ENCODE measurements at places on chromosomes 5 and 9.

DNA sequence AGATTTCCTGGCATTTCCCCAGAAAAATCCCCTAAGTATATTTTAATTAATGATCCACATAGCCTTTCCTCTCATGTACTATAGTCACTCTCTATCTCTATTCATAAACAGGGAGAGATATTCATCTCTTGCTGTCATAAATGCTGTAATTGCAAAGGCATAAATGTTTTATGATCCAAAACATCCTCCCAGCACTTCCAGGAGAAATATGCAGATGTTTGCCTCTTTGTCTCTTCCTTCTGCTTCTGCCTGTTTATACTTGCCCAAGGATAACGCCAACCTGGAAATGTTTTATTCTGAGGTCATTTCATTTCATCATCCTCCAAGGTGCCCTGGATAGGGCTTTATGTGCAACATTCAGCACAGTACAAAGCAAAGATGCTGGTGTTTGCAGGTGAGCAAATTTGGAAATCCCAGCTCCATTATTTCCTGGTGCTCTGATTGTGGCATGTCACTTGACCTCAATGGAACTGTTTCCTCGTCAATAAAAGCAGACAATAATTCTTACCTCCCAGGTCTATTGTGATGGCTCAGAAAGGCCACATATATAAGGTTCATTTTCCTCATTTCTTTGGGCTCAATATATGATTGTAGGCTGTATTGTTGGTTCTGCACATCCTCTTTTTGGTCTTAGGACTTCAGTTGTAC, 6.9 kb downstream of the TNFSF15 start:
- DNase-seq, result no peak

- DNase-seq, result no peak
Measured at GRCh38 chr5:72448368-72448767, 58.8 kb downstream of the ZNF366 start.

DNA sequence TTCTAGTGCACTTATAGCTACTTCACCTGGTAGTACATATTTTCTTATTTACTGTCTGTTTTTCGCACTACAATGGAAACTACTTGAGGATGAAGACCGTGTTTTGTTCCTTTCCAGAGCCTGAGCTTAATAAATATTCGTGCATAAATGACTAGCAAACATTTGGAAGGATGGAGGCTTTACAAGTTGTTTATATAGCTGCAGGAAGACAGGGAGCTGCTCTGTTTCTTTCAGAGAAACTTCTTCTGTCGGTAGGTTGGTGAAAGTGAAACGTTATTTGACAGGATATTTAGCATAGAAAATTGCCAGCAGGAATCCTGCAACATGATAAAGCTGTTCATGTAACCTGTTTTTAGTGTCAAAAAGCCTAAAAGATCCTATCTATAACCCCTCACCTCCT, 210.6 kb downstream of the PCSK5 start:
- no peak for DNase-seq

- DNase-seq, result no peak
Measured at GRCh38 chr9:79664375-79664831, 92.6 kb downstream of the TLE4 start.

DNA sequence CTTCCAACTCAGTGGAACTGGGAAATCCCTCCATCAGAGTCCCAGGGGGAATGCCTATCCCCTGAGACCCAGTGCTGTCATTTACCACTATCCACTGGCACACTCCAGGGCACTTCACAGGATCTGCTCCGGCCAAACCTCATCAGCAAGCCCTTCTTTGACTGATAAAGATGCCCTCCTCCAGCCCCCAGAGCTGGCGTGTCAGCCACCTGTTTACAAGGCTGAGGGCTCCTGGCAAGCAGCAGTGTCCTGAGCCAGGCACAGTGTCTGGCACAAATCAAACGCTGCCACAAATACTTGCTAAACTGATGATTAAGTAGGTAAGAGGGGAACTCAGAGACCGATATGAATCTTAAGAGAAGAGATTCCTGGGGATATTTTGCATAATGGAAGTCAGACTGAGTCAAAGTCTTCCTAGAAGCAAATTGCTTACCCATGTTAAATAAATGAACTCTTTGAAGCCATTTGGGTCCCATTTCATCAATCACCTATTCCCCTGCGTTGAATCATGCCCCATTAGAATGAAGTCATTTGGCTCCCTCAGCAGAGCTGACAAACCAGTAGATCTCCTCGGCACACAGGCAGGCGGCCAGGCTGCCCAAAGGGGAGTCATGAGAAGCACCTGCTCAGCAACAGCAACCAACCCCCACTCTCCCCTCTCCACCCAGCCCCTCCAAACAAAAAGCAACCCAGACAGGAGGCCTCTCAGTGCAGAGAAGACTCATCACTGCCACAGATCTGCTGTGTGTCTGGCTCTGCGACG, 97.4 kb downstream of the CDK5RAP2 start:
- DNase-seq, result no peak

DNA sequence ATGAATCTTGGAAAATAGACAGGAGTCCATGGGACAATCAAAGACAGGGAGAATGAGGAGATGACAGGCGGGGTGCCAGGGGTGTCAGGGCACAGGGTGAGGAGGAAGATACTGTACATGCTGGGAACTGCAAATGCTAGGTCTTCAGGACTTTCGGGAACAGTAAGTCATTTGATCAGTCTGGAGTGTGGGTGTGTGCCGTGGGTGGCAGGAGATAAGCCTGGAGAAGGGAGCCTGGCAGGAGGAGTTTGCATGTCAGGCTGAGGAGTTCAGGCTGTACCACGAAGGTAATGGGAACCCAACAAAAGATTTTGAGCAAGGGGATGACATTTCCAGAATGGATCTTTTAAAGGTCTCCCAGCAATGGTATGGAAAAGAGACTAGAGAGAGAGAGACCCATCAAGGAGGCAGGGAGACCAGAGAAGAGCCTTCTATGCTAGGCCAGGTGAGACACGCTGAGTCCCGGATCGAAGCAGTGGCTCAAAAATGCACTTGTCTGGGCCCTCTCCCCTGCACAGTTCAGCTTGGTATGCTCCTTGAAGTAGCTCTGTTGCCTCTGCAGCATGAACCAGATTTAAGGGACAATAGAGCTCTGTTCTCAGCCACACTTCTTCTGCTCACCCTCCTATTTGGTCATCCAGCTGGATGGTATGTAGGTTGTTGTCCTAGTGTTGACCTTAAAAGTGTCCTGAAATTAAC, 77.0 kb upstream of the FER start:
- no peak for DNase-seq

DNA sequence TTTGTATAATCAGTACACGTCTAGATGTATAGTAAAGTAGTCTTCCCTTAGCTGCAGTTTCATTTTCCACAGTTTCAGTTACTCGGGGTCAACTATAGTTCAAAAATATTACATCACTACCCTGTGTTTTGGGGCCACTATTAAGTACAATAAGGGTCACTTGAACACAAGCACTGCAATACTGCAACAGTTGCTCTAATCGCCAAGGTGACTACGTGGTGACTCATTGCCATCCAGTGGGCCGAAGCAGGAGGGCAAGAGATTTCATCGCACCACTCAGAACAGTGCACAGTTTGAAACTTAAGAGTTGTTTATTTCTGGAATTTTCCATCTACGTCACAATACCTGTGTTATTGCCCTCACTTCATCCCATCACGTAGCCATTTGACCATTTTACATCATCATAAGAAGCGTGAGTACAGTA, at the start of gene ARL14EPL:
ARL14EPL (plus strand) TSS at position 379 of the 424 bp plus-strand sequence. CDS start 18,994 bp downstream, outside the sequence.
- no peak for DNase-seq

- DNase-seq, result no peak
Measured at GRCh38 chr9:95211028-95211427, 106.5 kb downstream of the FANCC start.

- no peak for DNase-seq
Measured at GRCh38 chr5:177604116-177604521, 4.2 kb downstream of the B4GALT7 start.

DNA sequence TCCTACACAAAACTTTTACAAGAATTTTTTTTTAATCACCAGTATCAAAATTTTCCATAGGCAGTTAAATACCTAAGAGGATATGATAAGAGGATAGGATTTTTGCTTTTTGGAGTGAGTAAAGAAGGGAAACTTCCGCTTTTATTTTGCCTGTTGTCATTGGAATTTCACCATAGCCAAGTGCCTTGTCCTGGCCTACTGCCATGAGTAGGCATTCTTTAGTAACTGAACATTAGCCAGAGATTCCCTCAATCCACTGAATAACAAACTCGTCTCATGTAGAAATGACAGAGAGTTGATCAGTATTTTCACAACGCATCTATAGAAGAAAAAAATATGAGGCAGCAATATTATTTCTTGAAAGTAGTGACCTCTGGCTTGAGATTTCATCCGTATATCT, 289.6 kb upstream of the ADAMTSL1 start:
- no peak for DNase-seq

DNA sequence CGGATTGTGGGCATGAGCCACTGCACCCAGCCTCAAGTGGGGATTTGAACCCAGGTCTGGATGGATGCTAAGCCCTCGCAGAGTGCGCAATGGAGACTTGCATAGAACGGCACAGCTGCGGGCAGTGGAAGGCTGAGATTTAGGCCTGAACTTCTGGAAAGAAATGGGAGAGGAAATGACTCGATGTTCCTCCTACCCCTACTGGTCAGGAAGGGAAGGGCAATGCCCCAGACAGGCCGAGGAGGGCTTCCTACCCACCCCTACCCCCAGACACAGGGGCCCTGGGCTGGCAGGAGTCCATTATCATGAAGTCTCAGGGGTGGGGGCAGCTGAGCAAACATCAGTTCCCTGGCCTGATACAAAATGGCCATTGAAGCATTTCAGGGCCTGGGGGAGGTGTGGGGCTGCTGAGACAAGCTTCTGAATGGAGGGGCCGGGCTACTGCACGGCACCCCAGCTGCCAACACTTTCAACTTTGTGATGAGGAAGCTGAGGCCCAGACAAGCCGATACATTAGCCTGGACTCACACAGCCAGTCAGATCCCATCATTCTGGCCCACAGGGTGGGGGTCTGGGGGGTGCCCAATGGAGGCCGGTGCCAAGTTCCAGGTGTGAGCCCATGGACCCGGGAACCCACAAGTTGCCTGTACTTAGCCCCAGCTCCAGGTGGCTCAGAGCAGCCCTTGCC, 13.5 kb upstream of the WDR38 start:
- DNase-seq, result no peak

- DNase-seq, result no peak
Measured at GRCh38 chr5:78690253-78690972, 41.8 kb upstream of the LHFPL2 start.

GRCh38 chr5:173243831-173244305, 8.9 kb upstream of the NKX2-5 start:
- DNase-seq, result no peak

DNA sequence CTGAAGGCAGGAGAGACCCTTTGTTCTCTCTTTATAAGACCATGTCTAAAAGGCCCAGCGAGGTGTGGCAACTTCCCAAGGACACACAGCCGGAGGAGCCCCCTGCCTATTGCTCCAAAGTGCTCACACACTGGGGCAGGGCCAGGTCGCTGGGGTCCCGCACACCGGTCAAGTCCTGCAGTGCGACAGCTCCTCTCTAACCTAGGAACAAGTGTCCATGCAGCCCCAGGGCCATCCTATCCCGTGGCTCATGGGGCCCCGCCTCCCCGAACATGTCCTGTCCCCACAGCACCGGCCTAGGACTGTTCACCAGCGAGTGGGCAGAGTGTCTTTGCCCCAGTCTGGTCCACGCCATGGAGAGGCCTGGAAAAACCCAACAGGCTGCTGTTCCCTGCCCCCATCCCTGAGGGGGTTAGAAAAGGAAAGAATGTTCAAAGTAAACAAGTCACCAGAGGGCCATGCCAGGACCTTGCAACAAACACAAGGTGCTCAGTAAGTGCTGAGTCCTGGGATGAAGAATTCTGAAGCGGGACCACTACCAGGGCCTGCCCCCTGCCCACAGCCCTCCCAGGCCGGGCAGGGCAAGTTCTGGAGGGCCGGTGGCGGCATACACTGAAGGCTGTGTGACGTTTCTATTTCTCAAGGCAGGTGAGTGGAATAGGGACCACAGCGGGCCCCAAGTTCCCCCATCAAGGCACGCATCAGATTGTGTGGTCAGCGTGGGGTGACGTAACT, 938 bp downstream of the NINJ1 start:
- DNase-seq, result no peak

DNA sequence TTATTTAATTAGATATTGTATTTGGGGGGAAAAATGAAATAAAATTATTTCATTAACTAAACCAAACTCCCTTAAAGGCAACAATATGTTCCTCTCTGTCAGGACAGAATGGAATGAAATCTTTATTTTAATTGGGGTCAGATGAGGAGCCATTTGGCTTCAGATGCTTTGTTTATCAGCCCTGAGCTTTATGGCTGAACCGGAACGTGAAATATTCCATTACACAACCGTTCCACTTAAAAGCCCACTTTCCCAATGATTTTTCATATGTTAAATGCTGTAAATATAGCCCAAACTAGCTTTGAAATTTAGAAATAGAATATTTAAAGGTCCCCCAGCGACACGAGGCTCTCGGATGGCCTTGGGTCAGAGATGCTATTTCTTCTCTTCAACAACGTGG, 149.5 kb downstream of the CRB2 start:
- DNase-seq, result no peak

DNA sequence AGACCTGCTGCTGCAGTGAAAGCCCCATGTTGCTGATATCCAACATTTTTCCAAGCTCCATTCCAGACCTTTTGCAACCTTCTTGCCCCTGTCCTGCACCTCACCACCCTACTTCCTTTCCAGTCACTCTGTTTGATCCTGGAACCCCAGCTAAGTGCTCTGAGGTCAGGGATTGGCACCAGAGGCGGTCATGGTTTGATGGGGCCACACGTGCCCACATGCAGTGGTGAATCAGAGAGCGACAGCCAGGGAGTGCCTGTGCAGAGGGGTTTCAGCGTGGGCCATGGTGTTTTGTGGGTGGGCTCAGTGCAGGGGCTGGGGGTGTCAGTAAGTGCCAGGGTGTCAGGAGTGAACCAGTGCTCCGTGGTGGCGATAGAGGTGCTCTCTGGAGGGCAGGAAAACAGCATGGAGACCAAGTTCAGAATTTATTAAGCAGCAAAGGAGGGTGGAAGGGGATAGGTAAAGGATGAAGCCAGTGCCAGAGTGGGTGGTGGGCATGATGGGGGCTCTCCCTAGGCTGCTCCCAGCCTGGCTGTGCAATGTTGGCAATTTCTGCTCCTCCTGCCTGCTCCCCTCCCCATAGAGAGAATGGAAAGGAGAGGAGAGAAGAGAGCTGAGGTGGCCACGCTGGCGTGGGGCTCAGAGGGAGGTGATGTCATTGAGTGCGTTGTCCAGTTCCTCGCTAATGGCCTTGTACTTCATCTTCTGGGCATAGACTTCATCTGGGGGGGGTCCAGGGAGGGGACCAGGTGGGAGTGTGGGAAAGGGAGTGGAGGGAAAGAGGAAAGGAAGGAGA, 7.0 kb downstream of the TPM2 start:
- DNase-seq, result no peak

All from activated naive CD4-positive, alpha-beta T cell (primary cell).